ENCODE measurements at places on chromosomes 12 and 14.

GRCh38 chr12:21773806-21774205, 700 bp downstream of the KCNJ8 start:
- no peak for DNase-seq

DNA sequence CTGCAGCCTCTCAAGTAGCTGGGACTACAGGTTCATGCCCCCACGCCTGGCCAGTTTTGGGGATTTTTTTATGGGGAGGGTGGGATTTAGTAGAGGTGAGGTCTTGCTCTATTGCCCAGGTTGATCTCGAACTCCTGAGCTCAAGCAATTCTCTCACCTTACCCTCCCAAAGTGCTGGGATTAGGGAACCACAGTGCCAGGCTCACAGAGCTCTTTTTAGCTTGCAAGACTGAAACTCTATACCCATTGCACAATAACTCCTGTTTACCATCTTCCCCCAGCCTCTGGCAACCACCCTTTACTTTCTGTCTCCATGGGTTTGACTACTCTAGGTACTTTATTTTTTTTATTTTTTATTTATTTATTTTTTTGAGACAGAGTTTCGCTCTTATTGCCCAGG, 25.7 kb upstream of the CDK17 start:
- no peak for DNase-seq

- no peak for DNase-seq
Measured at GRCh38 chr14:71380271-71380670, 473.0 kb downstream of the PCNX1 start.

- DNase-seq = no peak
Measured at GRCh38 chr14:34063470-34064164, 112.7 kb upstream of the EGLN3 start.

DNA sequence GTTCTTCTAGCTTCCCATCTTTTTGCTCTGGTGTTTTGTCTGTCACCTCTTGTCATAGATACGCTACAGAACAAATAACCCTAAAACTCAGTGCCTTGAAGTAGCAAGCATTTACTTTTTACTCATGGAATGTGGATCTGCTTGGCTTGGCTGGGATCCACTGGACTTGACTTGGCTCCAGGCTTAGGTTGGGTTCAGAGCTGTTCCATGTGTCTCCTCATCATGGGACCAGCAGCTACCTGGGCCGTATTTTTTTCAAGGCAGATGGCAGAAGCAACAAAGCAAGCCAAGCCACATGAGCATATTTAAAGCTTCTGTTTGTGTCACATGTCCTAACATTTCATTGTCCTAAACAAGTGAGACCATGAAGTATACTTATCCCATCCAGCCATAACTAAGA, 48.7 kb upstream of the ATF1 start:
- DNase-seq = no peak

DNA sequence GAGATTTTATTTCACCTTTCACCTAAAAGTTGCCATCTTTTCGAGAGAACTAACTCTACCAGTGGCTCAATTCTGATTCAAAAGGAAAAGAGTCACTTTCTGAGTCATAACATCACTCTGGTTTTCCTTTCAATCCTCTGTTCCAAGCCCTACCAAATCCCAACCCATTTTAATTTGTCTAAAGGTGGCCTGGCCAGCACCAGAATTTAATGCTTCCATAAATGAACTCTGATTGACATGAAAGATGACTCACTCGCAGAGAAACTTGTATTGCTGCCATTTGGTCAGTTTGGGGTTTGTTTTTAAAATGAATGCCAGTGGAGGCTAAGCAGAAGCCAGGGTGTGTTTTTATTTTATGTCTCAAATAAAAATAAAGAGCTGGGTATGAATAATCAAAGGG, 117.4 kb upstream of the SOX5 start:
- no peak for DNase-seq

GRCh38 chr14:57699947-57700346, 165.9 kb downstream of the SLC35F4 start:
- DNase-seq = no peak

- no peak for DNase-seq
Measured at GRCh38 chr12:62351326-62351725, 91.1 kb downstream of the USP15 start.

DNA sequence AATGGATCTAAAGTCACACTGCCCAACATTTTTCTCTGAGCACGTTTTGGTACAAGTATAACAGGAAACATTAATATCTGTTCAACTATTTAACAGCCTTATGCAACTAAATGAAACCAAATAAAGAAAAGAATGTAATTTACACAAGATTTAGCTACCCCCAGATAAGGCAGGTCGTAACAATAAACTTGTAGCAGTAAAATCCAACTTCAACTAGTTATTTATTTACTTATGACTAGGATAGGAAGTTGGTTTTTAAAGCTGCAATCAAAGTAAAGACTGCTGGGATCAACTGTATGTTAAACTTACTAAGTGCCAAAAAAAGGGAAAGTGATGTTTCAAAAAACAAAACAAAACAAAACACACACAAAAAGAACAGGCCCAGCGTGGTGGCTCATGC, 30.9 kb downstream of the FERMT2 start:
- DNase-seq = no peak

- DNase-seq = no peak
Measured at GRCh38 chr14:91374287-91374878, 43.2 kb downstream of the CCDC88C start.

GRCh38 chr12:92641291-92641690, 61.5 kb upstream of the PLEKHG7 start:
- no peak for DNase-seq
